ENCODE measurements at places on chromosomes 16 and 17.

DNA sequence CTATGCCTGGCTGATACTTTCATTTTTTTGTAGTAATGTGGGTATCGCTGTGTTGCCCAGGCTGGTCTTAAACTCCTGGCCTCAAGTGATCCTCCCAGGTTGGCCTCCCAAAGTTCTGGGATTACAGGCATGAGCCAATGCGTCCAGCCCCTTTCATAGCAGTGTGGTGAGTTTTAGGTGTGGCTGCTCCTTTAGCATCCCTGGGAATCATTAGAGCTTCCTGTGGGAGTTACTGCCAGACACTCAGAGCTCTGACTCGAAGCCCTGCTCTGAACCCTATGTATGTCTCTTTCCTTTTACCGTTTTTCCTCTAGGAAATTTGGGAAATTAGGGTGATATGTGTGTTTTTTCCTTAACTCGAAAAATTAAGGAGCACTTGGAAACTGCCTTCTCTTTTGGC lies 44.5 kb downstream of the NDE1 start:
- no peak for DNase-seq

DNA sequence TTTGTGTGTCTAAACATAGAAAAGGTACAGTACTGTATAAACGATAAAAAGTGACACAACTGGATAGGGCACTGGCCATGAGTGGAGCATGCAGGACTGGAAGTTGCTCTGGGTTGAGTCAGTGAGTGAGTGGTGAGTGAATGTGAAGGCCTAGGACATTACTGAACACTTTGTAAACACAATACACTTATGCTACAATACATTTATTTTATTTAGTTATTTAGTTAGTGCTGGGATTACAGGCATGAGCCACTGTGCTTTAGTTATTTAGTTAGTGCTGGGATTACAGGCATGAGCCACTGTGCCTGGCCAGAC lies 4.6 kb downstream of the CFAP20 start:
- DNase-seq: no peak

GRCh38 chr16:75254359-75254837 lies 3.0 kb upstream of the BCAR1 start:
- no peak for DNase-seq

DNA sequence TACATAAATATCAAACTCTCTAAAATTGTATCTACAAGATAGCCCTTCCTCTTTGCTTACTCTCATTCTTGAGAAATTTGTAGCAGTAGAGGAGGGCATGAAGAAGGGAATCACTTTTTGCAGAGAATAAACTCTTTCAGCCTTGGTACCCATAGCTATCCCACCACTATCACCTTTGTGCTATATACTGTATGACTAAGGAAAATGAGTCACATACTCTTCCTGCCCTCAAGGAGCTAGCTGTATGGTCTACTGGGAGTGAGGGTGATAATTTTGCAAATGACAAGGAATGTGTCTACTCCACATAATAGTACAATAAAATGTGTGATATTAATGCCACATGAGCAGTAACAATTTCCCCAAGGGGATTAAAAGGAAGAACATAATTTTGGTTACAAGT lies 184.6 kb upstream of the WSB1 start:
- DNase-seq: no peak

GRCh38 chr17:32484041-32484461 lies 2.7 kb upstream of the CDK5R1 start:
- no peak for DNase-seq

GRCh38 chr16:73886426-73886825 lies 410.2 kb upstream of the PSMD7 start:
- DNase-seq: no peak

GRCh38 chr17:73281928-73282327 lies 20.2 kb upstream of the CPSF4L start:
- DNase-seq: no peak

GRCh38 chr16:4301177-4301576 lies 14.7 kb upstream of the GLIS2 start:
- DNase-seq: no peak

DNA sequence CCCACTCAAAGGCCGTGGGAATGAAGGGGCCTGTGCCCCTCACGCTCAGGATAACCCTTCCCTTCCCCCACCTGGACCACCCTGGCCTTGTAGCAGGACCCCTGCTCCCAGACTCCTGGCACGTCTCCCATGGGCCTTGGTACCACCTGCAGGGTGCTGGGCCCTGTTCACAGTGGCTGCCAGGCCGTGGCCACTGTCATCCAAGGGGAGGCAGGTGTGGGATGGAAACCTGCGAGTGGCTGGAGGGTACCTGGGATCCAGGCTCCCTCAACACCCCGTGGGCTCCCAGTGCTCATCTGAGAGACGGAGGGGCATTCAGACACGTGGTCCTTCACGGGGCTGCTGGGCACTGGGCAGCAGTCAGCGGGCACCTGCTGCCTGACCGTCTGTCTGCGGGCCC lies 75.6 kb upstream of the CIBAR2 start:
- peak; percentile 38 for DNase-seq

DNA sequence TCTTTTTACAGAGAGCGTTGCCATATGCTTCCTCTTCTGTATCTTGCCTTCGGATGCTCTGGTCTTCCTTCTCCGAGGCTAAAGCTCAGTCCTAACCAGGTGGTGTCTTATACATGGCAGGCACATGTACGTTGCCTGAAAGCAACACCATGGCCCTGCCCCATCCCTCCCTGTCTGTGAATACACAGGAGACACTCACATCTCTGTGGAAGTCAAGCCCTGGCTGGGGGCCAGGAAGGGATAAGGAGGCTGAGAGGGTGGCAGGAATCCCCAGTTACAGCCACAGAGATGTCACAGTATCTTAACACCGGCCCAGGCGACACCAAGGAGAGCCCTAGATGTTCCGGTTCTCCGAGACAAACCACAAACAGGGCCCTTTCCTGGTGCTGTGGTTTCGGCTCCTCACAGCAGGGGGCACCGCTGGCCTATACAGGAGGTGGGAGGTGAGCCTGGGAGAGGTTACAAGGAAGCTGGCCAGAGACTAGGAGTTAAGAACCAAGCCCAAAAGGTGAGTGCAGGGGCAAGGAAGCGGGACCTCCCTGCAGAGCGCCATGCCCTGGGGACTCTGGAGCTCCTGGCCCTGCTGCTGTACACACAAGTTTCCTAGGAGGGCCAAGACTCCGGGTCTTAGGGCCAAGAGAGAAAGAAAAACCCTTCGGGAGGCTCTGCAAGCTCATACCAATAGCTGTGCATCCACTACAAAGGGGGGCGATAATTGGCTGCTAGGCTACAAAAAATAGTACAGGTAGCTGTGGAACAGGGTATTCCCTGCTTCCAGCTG lies 41.7 kb downstream of the SRL start:
- DNase-seq: peak; percentile 77

GRCh38 chr17:41686281-41686680 lies 2.4 kb upstream of the EIF1 start:
- no peak for DNase-seq

Measured in Right ventricle myocardium superior (tissue), 1 donor.